ENCODE measurements at places on chromosomes 7 and 10.

DNA sequence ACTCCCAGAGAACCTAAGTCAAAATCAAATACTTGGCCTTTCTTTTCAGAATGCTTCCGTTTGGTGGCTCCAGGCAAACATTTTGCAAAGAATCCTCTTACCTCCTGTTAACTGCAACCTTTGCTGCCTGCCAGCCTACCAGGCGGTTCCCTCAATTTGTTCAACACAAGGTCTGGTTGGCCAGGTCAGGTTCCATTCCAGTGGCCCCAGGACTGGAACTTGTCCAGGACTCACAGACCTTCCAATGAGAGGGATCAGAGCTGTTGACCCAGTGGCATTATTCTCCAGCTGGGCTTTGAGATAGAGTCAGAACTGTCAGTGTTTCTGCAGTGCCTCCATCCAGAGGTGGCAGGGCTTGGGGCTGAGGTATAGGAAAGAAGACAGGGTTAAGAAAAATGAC, 137.0 kb downstream of the NEUROD6 start:
- no peak for DNase-seq

GRCh38 chr7:105652359-105652993, 71.2 kb upstream of the EFCAB10 start:
- peak; percentile 85 for DNase-seq

DNA sequence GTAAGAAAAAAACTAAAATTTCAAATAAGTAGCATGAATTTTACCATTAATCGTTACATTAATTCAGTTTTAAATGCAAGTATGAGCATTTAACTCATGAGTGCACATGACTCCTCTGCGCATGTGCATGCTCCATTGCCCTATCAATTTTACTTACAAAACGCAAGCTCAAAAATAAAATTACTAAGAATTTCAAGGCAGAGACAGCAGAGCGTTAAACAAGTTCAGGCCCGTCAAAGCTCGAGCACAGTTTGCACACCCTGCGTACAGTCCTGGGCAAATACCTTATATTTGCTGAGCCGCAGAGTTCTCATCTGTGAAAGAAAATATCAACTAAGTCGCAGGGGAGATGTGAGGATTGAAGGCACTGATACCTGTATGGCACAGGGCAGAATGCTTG, 373.6 kb downstream of the BBS9 start:
- no peak for DNase-seq

- DNase-seq: peak; percentile 36
Measured at GRCh38 chr10:112456533-112456932, 9.5 kb downstream of the VTI1A start.

- DNase-seq: peak; percentile 64
Measured at GRCh38 chr10:100341953-100342626, 4.9 kb upstream of the SCD start.

GRCh38 chr7:31075086-31075405, 22.9 kb downstream of the ADCYAP1R1 start:
- DNase-seq: no peak

GRCh38 chr10:97923057-97923456, 73.4 kb downstream of the GOLGA7B start:
- no peak for DNase-seq

- DNase-seq: no peak
Measured at GRCh38 chr10:43905512-43906236, 257.0 kb upstream of the ZNF32 start.

- DNase-seq: no peak
Measured at GRCh38 chr7:36312064-36312914, 77.4 kb upstream of the ANLN start.

DNA sequence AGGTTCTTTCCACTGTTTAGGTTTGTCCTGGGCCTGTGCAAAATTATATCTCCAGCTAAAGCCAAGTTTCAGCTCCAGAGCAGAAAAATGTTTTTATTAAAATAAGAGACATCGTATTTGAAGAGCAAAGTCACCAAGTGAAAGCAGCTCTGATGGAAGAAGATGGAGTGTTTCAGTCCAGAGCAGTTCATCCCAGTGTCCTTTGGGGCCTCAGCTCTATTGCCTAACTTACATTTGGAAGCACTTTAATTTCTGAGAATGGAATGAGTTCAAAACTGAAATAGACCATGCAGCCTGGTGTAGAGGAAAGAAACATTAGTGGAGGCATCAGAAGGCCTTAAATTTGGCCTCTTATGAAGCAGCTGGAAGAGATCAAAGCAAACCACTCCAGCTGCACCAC, 545.2 kb downstream of the SORCS1 start:
- DNase-seq: no peak

DNA sequence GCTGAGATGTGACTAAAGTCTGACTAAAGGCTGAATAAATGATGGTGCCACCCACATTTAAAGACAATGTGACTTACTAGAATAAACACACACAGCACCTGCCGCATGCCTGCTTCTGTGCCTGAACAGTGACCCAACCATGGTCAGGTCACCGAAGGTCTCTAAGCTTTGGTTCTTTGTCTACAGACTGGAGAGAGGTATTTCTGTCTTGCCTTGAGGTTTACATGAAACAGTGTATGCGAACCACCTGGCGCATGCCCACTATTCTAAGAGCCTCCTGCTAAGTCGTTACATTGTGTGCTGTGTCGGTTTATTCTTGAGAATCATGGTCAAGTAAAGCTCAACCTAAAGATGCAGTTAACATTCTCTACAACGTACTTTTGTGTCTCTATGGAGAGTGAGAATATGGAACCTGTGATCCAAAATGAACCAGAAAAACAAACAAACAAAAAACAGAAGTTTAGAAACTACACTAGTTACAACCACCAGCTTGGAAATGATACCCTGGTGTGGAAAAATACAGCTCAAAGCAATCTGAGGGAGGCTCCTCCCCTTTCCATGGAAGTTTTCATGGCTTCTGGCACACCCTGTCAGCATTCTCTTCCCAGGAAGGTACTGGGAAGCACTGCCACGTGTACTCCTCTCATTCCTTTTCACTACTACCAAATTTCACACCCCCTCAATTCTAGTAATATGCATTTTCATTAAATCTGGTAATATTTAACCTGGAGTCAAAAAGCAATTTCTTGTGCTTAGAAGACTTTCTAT, 40.0 kb downstream of the VOPP1 start:
- peak; percentile 29 for DNase-seq

DNA sequence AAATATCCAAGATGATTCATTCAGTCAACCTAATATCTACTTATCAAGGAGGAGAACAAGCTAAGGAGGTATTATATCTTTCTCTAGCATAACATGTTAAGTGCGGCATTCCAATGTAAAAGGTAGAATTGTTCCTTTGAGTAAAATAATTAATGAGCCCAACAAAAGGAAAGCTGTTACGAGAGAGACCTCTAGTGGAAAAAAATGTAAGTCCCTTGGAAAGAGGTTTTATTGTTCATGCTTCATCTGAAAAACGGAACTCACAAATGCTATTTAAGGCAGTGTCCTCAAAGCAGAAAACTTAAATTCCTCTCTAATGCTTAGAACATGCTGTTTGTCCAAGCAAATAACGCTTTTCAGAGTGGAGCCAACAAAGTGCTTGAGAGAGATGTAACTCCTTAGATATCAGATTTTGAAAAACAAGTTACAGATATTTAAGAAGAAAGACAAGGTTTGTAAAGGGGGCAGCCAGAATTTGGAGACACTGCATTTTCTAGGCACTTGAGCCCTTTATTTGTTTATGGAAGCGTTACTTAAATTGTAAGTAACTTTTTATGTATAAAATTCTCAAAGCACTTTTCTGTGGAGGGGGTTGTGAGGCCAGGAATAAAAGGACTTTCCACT, 119.9 kb downstream of the TFEC start:
- peak; percentile 79 for DNase-seq

- DNase-seq: no peak
Measured at GRCh38 chr10:126683466-126683865, 13.0 kb upstream of the C10orf90 start.

- DNase-seq: no peak
Measured at GRCh38 chr7:40845943-40846342, 711.1 kb downstream of the SUGCT start.

DNA sequence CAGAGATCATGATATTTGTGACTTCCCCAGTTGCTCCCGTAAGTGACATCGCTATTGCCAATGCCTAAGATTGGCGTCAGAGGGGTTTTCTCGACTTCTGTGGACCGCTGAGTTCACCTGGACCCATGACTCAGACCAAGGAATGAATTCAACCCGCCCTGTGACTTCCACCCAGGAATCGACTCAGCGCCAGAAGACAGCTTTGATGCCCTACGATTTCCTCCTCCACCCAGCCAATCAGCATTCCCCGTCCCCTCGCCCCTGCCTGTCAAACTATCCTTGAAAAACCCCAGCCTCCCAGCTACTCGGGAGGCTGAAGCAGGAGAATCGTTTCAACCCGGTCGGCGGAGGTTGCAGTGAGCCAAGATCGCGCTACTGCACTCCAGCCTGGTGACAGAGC, 58.3 kb downstream of the MICALL2 start:
- no peak for DNase-seq

DNA sequence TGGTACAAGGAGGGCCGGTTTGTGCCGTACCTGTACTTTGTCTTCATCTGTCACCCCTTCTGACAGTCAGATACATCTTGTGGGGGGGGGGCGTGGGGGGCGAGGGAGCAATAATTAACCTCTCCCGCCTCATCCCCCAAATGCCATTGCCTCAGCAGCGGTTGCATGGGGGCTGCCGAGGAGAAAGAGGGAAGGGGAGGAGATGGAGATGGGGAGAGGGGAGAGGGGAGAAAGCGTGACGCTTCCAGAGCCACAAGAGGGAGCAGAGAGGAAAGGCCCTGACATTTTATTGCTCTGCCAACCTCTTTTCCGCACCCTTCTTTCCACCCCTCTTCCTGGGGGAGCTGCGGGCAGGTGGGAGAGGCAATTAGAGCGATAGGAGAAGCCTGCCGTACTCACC, 11.8 kb downstream of the KAZALD1 start:
- DNase-seq: no peak

DNA sequence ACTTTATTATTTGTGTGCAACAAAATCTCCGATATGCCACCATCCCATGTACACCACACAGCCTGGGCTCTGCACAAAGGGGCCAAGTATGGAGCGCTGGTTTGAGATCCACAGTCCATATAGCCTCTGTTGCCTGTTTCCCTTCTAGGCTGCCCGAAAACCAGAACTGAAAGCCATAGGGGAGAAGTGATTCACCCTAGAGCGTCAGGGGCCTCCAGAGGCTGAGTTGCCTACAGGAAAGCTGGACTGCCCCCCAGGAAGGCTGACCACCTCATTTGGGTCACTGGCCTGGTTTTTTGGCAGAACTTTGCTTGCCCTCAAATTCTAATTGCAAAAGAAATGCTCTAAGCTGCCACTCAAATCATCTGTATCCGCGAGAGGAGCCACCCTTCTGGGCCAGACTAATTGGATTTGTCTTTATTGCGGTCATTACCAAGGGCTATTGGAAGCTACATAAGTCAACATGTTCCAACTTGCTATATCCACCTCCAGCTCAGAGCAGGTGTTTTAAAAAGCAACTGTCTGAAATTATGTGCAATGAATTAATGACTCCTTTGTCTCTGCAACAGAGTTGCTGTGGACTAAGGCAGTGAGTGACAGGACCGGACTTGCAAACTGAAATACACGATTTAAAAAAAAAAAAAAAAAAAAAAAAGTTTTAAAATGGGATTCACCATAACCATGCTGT, 28.3 kb upstream of the FRMD4A start:
- no peak for DNase-seq

DNA sequence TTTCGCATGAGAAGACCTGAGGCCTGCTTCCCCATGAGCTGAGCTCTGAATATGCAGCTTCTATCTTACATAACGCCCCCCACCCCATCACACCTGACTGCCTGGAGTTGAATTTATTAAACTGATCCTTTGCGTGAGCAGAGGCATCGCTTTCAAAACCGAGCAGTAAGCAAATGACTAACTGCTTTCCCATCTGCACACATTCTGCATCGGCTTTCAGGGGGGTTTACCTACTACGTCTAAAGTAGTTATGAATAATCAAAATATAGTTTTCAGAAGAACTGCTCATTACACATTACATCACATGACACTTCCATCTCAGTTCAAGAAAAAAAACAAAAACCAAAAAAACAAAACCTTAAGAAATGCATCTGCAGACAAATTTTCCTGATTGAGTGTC, 54.7 kb upstream of the EGR2 start:
- no peak for DNase-seq

DNA sequence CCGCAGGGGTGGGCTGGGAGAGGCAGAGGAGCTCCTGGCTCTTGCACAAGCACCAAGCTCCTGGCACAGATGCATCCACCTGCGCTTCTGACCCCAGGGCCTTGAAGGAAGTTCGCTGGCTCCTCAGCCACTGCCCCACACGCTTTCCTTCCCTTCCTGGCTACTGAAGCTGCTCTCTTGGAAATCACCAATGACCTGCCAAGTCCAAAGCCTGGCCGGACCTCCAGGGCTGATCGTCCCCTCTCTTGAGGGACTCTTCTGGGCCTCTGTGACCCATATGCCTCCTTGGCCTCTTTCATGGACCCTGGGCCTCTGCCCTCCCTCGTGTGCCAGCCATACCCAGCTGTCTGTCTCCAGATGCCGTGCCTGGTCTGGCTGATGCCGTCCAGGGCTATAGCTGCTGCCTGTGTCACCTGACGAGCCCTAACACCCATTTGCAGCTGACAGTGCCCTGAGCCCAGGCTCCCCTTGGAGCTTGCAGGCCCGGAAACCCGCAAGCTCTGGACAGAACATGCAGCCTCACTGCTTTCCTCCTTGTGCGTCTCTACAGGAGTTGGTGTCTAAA, 113.4 kb downstream of the PRKAG2 start:
- no peak for DNase-seq

DNA sequence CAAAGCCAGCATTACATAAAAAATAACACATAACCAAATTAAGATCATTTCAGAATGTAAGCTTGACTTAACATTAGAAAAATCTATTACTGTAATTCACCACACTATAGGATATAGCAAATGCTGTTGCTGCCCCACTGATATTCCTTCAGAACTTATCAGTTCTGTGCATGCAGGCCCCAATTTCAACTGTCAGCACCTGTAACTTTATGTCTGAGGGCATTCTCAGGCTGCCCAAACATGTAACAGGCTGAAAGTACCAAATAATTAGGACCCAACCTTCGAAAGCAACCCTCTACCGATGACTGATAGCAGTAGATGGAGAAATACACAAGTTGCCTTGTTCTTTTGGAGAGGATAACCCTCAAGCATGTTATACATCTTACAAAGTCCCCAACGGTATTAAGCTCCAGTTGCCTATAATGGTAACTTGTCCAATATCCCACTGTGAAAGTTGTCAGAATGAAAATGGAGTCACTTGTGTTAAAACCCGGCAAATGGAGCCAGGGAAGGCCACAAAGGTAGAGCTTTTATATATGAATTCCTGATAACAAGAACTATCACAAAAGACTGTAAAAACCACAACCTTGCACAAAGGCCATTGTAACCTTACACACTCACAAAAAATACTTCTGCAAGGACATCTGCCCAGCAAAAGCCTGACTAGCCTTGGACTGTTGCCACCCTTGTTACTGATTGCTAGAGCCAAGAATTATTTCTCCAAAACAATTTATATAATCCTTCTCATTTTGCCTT, 66.9 kb upstream of the ZNF746 start:
- DNase-seq: no peak

DNA sequence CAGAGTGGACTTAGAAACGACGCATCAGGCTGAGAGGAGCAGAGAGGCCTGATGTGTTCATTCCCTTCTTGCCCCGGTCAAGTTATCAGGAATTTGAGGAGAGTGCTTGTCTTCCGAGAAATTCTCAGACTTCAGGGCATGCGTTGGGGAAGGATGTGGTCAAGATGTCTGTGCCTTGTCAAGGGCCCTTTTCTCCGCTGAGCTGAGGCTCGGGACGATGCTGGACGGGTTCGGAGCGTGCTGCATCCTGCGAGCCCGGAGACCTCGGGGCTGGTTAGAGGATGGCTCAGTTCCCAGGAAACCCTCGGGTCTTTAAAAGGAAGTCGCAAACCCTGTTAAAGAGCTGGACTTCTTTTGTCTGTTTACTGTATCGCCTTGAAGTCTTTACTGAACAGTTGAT, 325.4 kb downstream of the ADARB2 start:
- DNase-seq: no peak

Measured in RKO (cell line).